NCI-H1105 (cell line): ENCODE measurements at places on chromosomes 11 and 22.

DNA sequence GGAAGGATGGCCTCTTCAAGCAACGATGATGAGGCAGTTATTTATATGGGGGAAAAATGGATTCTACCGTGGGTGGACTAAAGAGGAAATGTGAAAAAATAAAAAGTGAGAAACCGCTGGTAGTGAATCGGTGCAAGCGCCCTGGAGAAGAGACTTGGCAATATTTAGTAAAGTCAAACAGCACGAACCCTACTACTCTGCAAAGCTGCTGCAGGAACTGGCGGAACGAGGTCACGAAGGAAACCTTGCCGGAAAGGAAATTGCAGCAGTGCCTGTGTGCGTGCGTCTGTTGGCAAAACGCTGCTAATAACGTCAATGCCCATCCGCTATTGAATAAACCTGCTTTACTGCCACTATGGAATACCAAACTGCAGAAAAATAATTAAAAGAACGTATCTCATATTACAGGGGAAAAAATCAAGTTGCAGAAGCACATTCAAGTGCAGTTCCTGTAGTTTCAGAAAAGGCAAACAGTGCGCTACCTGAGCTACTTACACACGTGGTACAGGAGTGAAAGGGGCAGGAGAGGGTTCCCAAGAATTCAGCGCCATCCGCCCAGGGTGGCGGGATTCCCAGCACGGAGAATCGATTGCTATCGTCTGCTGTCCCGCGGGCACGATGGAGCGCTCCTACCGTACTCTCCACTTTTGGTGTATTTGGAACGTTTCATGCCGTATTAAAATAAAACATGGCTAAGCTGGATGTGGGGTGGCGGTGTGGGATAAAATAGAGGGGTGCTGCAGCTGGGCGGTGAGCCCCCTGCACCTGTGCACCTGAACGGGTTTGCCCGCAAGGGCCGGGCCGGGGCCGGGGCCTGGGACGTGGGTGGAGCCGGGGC, 585 bp upstream of the NADSYN1 start:
- peak; percentile 42 for DNase-seq

DNA sequence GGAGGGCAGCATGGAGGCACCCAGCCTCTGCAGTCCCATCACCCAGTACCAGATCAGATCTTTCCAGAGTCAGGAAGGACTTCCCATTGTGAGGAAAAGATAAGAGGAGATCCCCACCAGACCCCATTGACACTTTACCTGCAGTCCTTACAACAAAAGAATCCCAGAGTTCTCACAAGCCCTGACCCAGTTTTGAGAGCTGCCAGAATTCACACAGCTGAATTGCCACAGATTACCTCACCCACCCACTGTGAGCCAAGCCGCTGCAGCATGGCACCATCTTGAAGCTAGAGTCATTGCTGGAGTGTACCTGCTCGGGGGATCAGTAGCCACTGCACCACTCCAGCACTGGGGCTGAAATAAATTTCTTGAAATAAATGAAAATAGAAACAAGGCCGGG, 91.8 kb upstream of the UBASH3B start:
- no peak for DNase-seq

- DNase-seq, result no peak
These were observed 34.3 kb downstream of the MYEOV start for GRCh38 chr11:69328231-69328630.

GRCh38 chr11:109853156-109853776, 239.9 kb upstream of the ZC3H12C start:
- DNase-seq, result peak; percentile 16

- DNase-seq, result no peak
These were observed 34.5 kb downstream of the WT1 start for GRCh38 chr11:32400670-32401369.

- no peak for DNase-seq
These were observed 15.8 kb upstream of the TCF20 start for GRCh38 chr22:42286205-42286604.

DNA sequence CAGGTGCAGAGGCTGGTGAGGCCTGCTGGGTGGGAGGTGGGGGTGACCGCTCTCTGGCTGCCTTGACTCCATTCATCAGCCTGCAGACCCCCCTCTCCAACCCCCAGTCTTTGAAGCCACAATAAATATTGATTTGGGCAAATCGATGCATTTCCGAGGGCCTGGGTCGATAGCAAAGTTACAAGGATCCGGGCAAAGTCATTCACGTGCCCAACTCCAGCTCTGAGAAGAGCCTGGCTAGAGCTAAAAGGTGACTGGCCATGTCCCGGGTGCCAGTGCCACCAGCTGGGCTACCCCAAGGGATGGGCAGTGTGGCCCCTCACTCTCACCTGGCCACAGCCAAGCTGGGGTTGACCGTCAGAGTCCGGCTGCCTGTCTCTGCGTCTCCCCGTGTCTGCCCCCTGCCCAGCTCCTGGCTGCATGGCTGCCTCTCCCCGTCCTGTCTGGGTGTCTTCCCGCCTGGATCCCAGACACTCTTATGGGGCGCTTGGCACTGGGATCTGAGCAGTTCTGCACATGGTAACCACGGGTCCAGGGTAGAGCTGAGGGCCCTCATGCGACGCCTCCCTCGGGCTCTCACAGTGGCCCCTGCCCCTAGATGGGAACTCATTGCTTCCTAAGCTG, 46.7 kb upstream of the CCDC188 start:
- no peak for DNase-seq

GRCh38 chr11:17224727-17225126, 16.9 kb upstream of the PIK3C2A start:
- no peak for DNase-seq

DNA sequence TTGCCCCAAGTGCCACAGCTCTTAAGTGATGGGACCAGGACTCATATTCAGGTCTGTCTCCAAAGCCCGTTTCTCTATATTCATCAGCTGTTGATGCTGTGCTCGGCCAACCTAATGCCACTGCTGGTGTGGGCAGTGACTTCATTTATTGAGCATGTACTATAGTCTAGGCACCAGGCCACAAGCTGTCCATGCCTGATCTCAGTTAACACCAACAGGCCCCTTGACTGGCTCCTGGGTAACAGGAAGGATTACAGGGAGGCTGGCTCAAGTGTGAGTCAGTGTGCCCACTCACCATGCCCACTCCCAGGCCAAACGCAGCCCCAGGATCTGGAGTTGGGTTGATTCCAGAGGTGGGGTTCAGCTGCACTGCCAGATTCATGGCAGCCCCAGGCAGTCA, 8.6 kb upstream of the CRYBB2 start:
- DNase-seq, result no peak

GRCh38 chr22:36017651-36018091, 11.0 kb downstream of the RBFOX2 start:
- peak; percentile 37 for DNase-seq

GRCh38 chr22:19844377-19845053, 10.2 kb downstream of the GNB1L start:
- no peak for DNase-seq

GRCh38 chr22:20964799-20965103, 2.3 kb upstream of the AIFM3 start:
- no peak for DNase-seq
